GM23338 (cell line): ENCODE measurements at places on chromosomes 1 and 21. TPM values are rescaled to one million over a fixed set of nuclear protein-coding genes. Genes with fewer than 3 reads are reported as not detected.

GRCh38 chr1:178389441-178389840, 107.3 kb downstream of the CLEC20A start:
- H3K27ac ChIP-seq, result no peak overlapping the region
- no peaks in the 10 kb centered on the region for H3K27me3 ChIP-seq
- H3K36me3 ChIP-seq, result no peaks in the 10 kb centered on the region

DNA sequence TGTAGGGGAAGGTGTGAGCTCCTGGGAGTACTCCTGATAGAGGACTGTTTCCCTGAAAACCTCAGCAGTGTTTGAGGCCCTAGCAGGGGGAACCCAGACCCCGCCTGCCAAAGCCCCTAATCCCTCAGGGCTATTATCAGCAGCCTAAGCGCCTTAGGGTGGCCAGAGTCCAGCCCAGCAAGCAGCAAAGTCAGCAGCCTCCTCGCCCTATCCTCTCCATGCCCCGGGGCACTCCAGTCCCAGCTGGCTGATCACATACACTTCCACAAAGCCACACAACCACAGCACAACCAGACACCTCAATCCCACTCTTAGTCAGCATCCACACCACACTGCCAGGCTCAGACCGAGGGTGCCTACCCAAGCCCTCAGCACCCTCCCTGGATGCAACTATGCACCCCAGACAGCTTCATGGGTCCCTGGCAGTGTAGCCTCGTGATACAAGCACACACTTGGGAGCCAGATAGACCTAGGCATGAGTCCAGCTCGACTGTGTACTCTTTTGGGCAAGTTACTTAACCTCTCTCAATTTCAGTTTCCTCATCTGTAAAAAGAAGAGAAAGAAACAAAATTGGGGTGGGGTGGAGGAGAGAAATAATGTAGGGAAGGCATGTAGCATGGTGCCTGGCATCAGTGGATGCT, 7.1 kb downstream of the IGSF9 start:
- peaks cover 19% of the 10 kb centered on the region for H3K4me1 ChIP-seq
- no peak overlapping the region for H3K27ac ChIP-seq
- no peak for DNase-seq
- no peak overlapping the region for H3K4me3 ChIP-seq
- H3K36me3 ChIP-seq, result 0 out of 2 replicates have a peak, but pooled peaks cover 12% of the 10 kb centered on the region

DNA sequence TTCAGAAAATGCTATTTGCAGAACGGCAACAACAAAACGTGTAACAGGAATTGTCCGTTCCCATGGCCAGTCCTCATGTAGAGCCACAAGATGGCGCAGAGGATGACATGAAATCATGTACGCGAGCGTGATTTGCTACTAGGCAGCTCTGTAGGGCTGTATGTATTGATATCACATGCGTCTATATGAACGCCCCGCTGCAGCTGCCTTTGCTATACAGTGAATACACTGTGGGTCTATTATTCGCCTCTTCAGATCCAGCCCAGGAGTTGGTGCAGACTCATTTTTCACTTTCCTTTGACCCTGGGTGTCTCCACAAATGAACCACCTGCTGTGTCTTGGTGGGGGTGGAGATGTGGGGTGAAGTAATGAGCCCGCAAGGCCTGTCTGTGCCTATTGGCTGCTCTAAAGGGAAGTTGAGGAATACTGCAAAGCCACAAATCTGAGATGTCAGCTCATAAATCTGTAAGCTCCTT, 361.5 kb downstream of the KIF26B start:
- no peaks in the 10 kb centered on the region for H3K36me3 ChIP-seq
- H3K4me3 ChIP-seq, result no peak overlapping the region
- peaks cover 11% of the 10 kb centered on the region for H3K4me1 ChIP-seq
- H3K27me3 ChIP-seq, result no peaks in the 10 kb centered on the region
- peak; percentile 30 for DNase-seq

GRCh38 chr1:36835017-36835695, 199.2 kb downstream of the GRIK3 start:
- H3K4me1 ChIP-seq, result no peaks in the 10 kb centered on the region
- H3K36me3 ChIP-seq, result no peaks in the 10 kb centered on the region
- H3K27ac ChIP-seq, result no peak overlapping the region
- no peak overlapping the region for H3K4me3 ChIP-seq
- H3K27me3 ChIP-seq, result no peaks in the 10 kb centered on the region

The PLEKHA6 gene
- total RNA-seq, result 4.3 and 6.2 TPM in 2 replicates

DNA sequence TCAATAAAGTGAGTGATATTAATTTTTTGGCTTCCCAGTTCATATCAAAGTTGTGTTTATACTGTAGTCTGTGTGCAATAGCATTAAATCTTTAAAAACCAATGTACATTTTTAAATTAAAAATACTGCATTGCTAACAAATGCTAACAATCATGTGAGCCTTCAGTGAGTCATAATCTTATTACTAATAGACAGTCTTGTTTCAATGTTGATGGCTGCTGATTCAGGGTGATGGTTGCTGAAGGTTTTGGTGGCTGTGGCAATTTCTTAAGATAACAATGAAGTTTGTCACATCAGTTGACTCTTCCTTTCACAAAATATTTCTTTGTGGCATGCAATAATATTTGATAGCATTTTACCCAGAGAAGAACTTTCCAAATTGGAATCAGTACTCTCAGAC, 109.0 kb downstream of the ZMYM4 start:
- H3K4me3 ChIP-seq, result no peak overlapping the region
- no peaks in the 10 kb centered on the region for H3K4me1 ChIP-seq
- no peak overlapping the region for H3K27ac ChIP-seq
- no peak for DNase-seq
- peaks cover 6% of the 10 kb centered on the region; the same call in 1 of the 2 replicates for H3K36me3 ChIP-seq
